ENCODE measurements at places on chromosomes 7 and 10.

DNA sequence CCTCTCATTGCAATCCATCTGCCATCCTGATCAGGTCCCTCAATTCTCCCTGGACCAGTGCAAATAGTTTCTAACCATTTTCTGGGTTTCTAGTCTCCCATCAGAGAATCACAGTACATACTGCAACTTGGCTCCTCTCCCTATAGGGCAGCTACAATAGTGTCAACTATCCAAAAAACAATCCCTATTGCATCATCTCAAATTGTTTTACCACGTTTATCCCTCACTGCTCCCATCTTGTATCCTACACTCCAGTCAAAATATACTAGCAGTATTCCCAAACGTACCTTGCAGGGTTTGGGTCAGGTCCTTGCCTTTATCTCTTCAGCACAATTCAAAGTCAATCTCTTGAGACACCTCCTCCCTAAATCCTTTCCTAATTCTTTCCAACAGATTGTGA, 23.6 kb downstream of the ASB15 start:
- H3K27me3 ChIP-seq: no peaks in the 10 kb centered on the region
- no peaks in the 10 kb centered on the region for H3K36me3 ChIP-seq
- H3K4me1 ChIP-seq: no peaks in the 10 kb centered on the region

DNA sequence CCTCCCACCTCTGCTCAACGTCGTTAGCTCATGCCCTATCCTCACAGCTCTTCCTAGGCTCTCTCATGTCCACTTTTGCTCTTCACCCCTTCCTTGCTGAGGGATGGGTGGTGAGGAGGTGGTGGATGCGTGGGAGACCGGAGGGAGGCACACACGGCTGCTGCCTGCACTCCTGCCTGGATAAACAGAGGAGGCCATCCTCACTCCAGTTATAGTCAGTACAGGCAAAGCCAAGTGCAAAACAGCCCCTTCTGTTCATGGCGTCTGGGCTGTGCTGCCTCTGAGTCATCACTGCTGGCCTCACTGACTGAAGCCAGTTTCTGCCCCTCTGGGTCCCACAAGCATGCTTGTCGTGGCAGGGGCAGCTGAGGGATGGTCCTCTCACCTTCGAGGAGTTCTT, 31.9 kb upstream of the LRRC4 start:
- peak; percentile 29 for DNase-seq
- H3K27me3 ChIP-seq: no peaks in the 10 kb centered on the region
- H3K36me3 ChIP-seq: no peaks in the 10 kb centered on the region
- H3K27ac ChIP-seq: no peak overlapping the region

DNA sequence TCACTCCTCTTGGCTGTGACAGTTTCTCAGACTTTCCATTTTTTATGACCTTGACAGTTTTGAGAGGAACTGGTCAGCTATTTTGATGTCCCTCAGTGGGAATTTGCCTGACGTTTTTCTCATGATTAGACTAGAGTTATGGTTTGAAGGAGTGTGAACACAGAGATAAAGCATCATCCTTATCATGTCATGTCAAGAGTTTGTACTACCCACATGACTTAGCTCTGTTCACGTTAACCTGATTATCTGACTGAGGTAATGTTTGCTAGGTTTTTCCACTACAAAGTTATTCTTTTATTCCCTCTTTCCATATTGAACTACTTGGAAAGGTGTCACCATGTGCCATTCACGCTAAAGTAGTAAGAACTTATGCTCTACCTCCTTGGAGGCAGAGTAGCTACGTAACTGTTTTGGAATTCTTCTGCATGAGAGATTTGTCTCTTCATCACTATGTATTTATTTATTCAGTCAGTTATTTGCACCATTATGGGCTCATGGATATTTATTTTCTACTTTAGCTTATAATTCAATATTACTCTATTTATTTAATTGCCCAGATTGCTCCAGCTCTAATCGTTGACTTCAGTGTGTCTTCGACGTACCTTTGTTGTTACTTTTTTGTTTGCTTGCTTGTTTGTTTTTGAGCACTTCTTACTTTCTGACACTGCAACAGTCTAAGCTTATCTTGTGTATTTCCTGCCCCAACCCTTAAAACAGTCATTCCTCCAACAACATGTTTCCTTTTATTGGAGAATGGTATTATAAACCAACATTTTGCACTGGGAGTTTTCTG, 50.4 kb downstream of the CPED1 start:
- no peaks in the 10 kb centered on the region for H3K36me3 ChIP-seq
- no peaks in the 10 kb centered on the region for H3K27me3 ChIP-seq

DNA sequence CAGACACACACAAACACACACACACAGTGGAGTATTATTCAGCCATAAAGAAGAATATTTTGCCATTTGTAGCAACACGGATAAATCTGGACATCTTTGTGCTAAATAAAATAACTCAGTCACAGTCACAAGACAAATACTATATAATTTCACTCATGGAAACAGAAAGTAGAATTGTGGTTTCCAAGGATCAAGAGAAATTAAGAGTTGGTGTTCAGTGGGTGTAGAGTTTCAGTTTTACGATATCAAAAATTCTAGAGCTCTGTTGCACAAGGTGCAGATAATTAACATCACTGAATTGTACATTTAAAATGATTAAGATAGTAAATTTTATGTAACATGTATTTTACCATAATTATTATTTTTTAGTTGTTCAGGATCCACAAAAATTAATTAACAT, 1235.0 kb downstream of the XPNPEP1 start:
- DNase-seq: no peak
- no peak overlapping the region for H3K27ac ChIP-seq
- no peak overlapping the region for H3K4me3 ChIP-seq
- no peaks in the 10 kb centered on the region for H3K4me1 ChIP-seq
- no peaks in the 10 kb centered on the region for H3K36me3 ChIP-seq
- H3K27me3 ChIP-seq: no peaks in the 10 kb centered on the region

GRCh38 chr7:31044529-31044928, 7.6 kb upstream of the ADCYAP1R1 start:
- no peak overlapping the region for H3K27ac ChIP-seq
- H3K4me1 ChIP-seq: no peaks in the 10 kb centered on the region
- DNase-seq: no peak
- no peak overlapping the region for H3K4me3 ChIP-seq

DNA sequence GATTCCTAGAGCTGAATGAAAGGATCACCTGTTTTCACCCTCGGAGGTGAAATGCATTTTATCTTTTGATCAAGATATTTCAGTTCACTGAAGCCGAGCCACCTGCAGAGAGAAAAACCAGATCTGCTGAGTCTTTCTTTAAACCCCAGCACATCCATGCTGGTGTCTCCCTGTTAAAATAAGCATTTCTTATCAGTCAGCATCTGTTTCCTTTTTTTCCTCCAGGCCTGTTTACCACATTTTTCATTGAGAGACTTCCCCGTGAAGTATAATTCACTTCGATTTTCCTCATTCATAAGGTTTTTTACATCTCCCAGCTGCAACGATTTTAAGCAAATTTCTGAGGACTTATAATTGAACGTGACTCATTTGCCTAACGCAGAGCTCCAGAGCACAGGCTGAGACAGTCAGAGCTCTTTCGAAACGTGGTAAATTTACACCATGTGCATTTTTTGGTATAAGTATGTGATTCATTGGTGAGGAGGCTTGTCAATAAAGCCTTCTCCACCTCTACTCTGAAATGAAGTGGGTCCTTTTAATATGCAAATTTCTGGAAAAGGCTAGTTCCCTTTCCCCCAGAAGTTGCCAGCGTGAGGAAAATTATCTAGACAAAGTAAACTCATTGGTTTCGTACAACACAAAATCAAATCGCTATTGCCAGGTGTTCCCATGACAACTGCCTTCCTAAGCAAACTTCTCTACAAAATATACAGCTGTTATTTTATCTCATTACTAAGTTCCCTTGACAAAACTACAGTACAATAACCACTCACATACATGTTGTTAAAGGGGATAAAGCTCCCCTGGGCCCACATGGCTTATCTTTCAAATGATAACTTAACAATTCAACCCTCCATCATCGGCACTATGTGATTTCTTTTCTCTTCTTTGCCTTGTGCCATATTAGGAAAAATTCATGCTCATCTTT, 374.8 kb upstream of the AKR1E2 start:
- no peak overlapping the region for H3K27ac ChIP-seq
- no peaks in the 10 kb centered on the region for H3K36me3 ChIP-seq
- no peaks in the 10 kb centered on the region for H3K27me3 ChIP-seq
- H3K4me3 ChIP-seq: no peak overlapping the region
- DNase-seq: peak; percentile 82

DNA sequence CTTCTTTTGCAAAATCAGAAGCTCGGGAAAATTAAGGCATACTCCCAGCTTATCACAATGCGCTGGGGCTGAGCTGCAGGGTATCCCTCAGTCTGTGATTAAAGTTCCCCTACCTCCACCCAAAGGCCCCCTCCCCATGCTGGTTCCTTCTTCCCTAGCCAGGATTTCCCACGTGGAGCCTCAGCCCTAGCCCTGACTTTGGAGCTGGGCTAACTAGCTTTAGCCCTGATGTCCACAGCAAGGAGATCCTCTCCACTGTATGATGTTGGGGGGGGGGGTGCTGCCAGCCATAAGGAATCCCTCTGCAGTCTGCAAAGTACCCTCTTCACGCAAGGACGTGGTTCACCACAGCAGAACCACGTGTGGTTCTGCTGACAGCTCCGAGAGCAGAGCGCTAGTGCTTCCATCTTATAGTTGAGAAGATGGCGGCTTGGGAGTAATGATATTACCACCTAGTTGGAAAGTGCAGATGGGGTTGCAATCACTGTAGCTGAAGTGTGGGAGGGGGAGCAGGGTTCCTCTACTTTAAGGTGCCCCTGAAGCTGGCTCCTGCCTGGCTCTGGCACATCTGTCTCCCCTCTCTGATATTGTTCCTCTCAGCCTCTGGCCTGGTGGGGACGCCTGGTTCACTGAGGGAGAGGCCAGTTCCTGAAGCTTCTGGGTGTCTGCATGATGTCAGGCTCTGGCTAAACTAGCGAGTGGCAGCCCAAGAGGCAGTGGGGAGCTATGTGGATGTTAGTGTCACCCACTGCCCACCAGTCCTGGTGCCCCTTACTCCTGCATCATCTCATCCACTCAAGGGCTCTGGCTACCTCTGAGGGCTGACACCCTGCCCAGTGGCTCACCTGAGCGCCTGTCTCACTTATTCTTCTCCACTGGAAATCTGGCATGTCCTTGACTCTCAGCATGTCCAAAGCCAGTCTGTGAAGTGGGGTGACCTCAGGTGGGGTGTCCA, 270.7 kb downstream of the RPS24 start:
- DNase-seq: no peak
- H3K36me3 ChIP-seq: no peaks in the 10 kb centered on the region
- no peak overlapping the region for H3K27ac ChIP-seq
- H3K27me3 ChIP-seq: no peaks in the 10 kb centered on the region

DNA sequence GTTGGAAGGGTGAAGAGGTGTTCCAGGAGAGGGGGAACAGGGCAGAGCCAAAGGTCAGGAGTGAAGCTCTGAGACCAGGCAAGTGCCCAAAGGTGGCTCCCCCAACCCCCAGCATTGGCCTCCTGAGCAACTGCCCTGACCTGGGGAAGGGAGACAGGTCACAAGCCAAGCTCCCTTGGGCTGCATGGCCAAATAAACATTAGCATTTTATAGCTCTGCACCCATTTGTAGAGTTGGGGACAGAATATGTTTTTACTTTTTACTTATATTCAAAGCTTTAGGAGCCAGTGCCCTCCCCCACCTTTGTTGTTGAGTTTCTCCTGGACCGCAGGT, 4.0 kb downstream of the UNC5B start:
- DNase-seq: no peak
- peaks cover 6% of the 10 kb centered on the region for H3K4me1 ChIP-seq
- no peak overlapping the region for H3K4me3 ChIP-seq
- H3K27me3 ChIP-seq: peaks cover 4% of the 10 kb centered on the region
- H3K27ac ChIP-seq: peak overlapping the region; percentile 44
- no peaks in the 10 kb centered on the region for H3K36me3 ChIP-seq

DNA sequence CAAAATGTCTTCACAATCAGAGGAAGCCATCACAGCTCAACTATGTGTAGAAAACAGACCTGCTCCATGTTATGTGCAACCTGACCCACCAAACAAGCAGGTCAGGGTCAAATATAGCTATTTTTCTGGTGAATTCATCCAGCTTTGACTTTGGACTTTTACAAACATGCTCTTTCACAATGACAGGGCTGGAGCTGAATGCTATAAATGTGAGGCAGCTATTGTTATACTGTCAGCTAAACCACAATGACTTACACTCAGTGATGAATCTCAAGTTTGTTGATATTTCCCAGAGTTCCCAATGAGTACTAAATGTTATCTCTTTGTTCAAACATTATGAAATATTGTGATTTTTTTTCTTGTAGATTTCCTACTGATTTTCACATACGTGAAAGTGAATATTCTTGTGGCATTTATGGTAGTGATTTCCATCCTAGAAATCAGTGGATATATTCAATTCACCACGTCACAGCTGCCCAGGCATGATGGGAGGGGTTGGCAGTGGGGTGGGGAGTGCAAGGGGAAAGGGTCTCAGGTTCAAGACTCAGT, 2.5 kb upstream of the ITIH2 start:
- H3K27me3 ChIP-seq: no peaks in the 10 kb centered on the region
- H3K36me3 ChIP-seq: no peaks in the 10 kb centered on the region
- H3K4me3 ChIP-seq: no peak overlapping the region
- H3K4me1 ChIP-seq: no peaks in the 10 kb centered on the region
- no peak overlapping the region for H3K27ac ChIP-seq

GRCh38 chr7:151025924-151026671, 1.8 kb upstream of the ATG9B start:
- H3K27me3 ChIP-seq: peaks cover 12% of the 10 kb centered on the region
- H3K4me3 ChIP-seq: no peak overlapping the region
- H3K36me3 ChIP-seq: no peaks in the 10 kb centered on the region

GRCh38 chr10:44436240-44436639, 51.3 kb upstream of the CXCL12 start:
- no peaks in the 10 kb centered on the region for H3K4me1 ChIP-seq
- no peak overlapping the region for H3K4me3 ChIP-seq
- no peak for DNase-seq
- H3K27me3 ChIP-seq: peaks cover 3% of the 10 kb centered on the region
- H3K36me3 ChIP-seq: no peaks in the 10 kb centered on the region

DNA sequence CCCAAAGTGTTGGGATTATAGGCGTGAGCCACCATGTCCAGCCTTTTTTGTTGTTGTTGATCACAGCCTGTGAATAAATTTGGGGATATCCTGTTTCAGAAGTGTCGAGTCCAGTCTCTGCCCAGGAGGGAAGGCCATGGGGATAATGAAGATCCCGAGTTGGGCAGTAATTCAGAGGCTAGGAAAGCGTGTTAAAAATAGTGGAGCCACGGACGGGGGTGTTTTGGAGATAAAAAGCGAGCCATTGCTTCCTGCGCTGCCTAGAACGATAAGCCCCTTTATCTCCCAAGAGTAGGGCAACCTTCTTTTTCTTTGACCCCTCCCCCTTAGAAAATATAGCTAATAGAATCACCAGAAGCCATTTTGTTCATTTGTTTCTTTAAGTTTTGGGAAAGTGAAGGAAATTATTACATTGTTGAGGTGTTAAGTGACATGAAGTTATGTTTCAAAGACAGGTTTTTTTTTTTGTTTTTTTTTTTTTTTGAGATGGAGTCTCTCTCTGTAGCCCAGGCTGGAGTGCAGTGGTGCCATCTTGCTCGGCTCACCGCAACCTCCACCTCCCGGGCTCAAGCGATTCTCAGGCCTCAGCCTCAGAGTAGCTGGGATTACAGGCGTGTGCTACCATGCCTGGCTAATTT, 43.3 kb downstream of the IL15RA start:
- no peak overlapping the region for H3K27ac ChIP-seq
- H3K4me1 ChIP-seq: no peaks in the 10 kb centered on the region
- H3K27me3 ChIP-seq: no peaks in the 10 kb centered on the region
- DNase-seq: no peak

- no peak overlapping the region for H3K27ac ChIP-seq
- no peak overlapping the region for H3K4me3 ChIP-seq
- H3K4me1 ChIP-seq: no peaks in the 10 kb centered on the region
- DNase-seq: peak; percentile 17
- H3K36me3 ChIP-seq: no peaks in the 10 kb centered on the region
Measured at GRCh38 chr10:43120929-43121314, 17.3 kb upstream of the CSGALNACT2 start.
